ENCODE measurements at places on chromosomes 4 and X.

DNA sequence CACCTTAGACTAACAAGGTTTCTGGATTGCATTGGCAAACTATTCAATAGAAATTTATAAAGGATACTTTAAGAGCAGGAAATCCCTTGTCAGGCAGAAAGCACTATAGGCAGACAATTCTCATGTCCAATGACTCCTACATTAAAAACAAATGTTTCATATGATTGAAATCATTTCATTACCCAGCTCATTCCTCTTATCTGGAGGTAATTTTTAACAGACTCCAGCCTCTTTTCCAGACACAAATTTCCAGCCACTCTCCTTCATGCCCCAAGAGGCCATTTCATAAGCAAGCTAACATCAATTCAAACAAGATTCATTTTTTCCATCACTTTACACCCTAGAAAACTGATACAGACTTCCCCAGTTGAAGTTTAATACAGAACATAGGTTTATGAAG is 495.1 kb upstream of the FRG1 start:
- DNase-seq, result no peak

GRCh38 chrX:38312436-38312835 is 14.9 kb downstream of the RPGR start:
- DNase-seq, result peak; percentile 84

GRCh38 chr4:33437406-33437805 is 2717.2 kb downstream of the PCDH7 start:
- DNase-seq, result no peak

DNA sequence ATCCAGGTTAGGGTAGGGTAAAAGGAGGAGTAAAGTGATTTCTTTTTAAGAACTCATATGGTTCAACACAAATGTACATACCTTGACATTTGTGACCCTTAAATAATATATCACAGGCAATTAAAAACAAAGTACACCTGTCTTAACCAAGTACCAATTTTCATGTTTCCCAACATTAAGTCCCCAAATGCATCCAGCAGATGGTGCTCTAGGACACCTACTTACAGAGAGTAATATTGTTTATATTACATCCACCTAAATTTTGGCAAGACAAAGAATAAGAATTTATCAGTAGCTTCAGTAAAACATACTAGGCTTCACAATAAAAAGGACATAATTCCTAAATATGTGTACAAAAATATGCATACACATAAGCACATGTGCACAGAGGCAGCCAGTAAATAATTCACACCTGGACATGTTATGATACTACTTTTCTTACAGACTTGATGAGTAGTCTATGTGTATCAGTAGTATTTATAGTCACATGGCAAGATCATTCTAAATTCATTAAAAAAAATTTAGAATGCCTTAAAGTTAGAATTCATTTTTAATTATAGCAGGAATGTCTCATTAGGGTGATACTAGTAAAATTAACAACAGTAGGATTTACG is 219.7 kb downstream of the DCLK2 start:
- peak; percentile 75 for DNase-seq

GRCh38 chrX:87299563-87300160 is 217.9 kb upstream of the KLHL4 start:
- peak; percentile 24 for DNase-seq

DNA sequence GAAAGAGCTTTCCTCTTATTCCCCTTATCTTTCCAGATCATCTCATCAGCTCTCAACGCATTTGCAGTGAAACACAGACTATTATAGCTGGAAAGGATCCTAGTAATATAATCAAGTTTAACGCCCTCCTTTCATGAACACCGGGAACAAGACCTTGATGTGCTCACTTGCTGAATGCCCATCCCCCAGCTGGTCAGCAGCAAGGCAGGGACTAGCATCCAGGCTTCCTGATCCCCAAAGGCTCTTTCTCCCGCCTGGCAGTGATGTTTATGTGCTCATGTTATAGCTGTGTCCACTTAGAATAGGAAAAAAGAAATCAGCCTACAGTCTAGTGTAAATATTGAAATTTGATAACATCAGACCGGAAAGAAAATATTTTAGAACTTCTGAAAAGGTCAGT is 24.6 kb downstream of the GPC4 start:
- no peak for DNase-seq

- no peak for DNase-seq
Measured at GRCh38 chr4:186727169-186727976, 3.7 kb upstream of the FAT1 start.

DNA sequence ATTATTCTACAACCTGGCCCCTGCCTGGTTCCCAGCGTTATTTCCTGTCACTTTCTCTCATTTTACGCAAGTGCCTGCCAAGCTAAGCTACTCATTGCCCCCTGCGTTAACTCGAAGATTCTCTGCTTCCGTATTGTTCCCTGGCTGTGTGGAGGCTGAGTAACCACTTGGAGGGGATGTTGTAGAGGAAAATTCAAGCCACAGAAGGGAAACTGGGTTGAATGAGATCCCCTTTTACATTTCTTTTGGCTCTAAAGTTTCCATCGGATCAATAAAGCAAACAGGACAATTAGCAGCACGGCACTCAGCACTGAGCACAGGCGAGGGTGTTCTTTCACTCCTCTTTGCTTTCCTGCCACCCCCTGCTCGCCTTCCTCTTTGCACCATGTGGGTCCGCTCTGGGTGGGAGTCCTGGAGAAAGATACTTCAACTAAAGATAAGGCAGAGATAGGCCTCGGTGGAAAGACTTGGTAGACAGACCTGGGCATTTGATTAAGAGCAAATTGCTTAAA is 4.2 kb upstream of the TMSB4X start:
- DNase-seq, result peak; percentile 73

DNA sequence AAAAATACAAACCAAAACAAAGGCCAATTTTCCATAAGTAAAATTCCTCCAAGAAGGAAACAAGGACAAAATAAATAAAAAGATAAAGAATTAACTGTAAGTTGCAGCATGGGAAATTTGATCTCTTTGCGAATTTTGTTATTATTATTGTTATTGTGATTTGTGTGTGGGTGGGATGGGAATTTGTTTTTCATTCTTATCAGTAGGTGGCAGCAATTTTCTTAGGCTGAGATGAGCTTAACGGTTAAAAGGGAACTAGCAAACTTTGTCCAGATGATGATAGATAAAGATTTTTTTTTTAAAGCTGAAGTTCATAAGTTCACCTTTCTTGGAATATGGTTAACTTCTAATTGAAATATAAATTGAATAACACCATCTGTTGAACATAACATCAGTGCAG is 83.2 kb upstream of the IL1RAPL2 start:
- DNase-seq, result peak; percentile 3

DNA sequence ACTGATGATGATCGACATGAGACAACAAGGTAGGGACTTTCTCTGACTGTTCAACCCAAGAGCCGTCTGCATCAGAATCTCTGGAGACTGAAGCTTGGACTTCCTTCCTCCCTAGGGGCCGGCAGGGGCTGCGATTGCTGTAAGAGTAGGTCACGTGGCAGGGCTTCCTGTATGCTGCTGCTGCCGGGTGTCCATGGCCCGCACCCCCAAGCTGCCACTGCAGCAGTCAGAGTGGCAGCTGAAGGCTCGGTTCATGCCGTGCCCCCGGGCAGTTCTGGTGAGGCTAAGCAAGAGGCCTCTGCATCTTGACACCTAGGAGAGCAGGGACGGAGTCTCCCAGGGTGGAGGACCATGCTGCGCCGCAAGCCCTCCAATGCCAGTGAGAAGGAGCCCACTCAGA is at the start of gene SASH3:
Gene SASH3, plus strand, starts transcription at position 203 of the 400 bp plus-strand sequence. Its CDS starts 149 bp downstream, at position 352.
- DNase-seq, result no peak

DNA sequence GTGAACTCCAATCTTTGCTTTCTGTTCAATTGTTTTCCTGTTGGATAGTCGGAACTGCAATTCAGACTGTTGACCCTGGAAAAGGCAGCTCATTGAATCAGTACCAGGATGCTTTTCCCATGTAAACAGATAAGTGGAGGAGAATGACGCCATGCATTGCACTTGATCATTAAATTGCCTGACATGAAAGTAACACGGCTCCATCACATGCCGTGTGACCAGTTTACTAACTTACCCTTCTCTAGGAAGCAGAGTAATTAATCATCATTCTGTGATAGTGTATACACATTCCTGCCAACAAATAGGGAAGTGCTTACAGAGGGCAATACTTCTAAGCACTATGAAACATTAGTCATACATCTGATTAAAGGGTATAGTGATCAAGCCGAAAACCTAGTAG is 101.4 kb downstream of the PPARGC1A start:
- no peak for DNase-seq

DNA sequence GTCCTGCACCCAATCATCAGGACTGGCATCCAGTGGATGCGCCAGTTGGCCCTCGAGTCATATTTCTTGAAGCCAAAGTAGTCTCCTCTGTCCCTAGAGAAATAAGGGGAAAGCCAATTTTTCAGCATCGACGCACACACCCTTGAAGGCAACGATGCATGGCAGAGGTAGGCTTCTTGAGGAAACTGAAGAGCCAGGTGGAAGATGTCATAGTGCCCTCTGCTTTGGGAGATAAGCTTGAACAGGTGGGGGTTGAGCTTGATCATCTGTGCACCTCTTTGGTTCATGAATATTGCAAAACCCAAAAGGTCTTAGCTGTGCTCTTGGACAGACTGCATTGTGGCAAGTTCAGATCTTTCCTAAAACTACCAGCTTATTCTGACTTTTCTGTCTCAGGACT is 34.6 kb upstream of the WDR1 start:
- no peak for DNase-seq

DNA sequence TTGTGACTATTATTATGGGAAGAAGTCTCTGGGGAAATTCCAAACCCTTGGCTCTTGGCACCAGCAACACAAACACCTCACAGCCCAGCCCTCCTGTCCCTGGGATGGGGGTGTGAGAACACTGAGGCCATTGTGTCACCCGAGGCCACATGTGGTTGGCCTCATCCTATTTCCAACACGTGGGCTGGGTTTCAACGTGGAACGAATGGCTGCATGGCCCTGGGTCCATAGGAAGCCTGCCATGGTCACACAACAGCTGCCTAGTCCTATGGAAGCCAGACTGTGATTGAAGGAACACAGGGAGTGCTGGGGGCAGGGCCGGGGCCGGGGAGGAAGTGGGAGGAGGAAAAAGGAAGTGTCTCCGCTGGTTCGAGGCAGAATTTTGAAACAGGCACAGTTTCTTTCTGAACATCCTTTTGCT is 10.0 kb downstream of the CLCN4 start:
- DNase-seq, result no peak

DNA sequence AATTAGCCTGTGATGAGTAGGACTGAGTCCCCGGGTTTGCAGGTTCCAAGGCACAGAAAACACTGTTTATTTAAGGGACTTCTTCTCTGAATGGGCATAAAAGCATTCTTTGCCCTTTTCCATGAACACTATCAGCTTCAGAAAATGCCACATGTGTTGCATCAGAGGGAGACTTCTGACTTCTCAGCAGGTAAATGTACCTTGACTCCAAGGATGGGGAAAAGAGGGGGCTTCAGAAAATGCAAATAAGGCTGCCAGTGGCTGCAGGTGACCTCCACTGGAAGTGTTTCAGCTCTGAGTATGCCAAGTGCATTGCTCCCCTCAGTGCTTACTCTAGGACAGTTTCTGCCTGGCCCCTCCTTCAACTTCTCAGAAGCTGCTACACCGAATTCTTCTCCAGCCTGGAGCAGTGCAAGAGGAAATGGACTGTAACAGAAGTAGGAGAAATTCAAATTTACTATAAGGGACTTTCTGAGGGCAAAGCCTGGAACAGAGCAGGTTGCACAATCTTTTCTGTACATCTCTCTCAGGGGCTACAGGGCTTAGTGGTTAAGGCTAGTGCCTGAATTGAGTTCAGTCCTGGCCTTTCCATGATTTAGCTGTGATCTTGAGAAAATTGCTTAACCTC is 233.2 kb downstream of the PTTG2 start:
- no peak for DNase-seq

GRCh38 chrX:17559728-17560379 is 177.4 kb upstream of the SCML1 start:
- DNase-seq, result peak; percentile 7

- DNase-seq, result no peak
Measured at GRCh38 chrX:37779857-37780256, at the start of gene CYBB. CYBB (plus strand) TSS chrX:37780059; CDS start chrX:37780078, 19 bp downstream.

- DNase-seq, result no peak
Measured at GRCh38 chr4:73868206-73869129, 725 bp upstream of the CXCL1 start.

GRCh38 chrX:69362856-69363255 is 141.3 kb upstream of the NALF2 start:
- DNase-seq, result peak; percentile 42

DNA sequence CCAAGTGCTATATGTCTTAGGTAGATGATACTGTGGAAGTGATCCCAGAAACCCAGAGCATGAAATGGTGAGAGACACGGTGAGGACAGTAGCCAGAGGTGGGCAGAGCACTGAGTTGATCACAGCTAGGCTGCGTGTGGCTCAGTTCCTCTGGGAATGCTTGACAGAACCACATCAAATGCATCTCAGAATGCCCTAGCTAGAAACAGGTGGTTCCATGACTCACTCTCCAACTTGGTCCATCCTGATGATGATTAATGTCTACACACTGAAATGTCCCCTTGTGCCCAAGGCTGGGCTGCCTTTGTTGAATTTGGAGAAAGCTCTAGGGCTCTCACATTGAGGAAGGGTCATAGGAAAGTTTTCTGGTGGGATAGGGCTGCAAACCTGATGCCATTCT is 113.6 kb downstream of the ZNF518B start:
- DNase-seq, result no peak

- DNase-seq, result no peak
Measured at GRCh38 chr4:38529189-38530115, 134.5 kb upstream of the KLF3 start.

GRCh38 chr4:185677637-185678314 is 134.2 kb downstream of the SORBS2 start:
- no peak for DNase-seq

DNA sequence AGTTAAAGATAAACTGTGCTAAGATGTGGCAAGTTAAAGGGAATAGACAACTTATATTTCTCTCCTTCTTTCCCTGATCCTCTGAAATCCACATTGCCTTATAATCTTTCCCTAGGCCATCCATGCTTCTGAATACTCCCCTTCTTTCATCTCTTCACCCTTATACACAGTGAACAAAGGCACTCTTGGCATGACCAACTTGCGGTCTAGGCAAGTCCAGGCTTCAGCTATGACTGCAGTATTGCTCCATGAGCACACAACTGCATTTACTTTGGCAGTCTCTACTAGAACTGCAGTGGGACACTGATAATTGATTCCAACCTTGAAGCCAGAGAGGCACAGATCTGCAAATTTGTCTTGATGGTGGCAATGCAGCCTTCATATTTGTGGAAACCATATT is 24.2 kb upstream of the UBA6 start:
- no peak for DNase-seq

DNA sequence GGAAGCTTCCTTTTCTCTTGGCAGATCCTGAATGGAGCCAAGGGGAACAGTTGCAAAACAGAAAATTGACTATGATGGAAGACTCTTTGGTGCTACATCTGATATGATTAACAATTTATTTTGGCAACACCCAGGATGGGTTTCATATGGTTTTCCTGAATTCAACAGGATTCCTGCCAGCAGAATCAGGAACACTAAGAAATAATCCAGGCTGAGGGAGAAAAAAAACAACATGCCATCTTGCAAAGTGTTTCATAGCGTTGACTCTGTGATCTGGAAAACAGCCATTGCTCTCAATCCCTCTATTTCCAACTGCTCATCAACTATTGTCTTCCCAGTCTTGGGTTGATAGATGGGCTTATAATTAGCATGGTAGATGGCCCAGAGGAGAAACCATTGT is 303.8 kb upstream of the KLF3 start:
- no peak for DNase-seq

GRCh38 chr4:102825261-102826091 is 1.9 kb downstream of the UBE2D3 start:
- DNase-seq, result peak; percentile 81

- DNase-seq, result peak; percentile 90
Measured at GRCh38 chrX:68827848-68828624, 785 bp upstream of the EFNB1 start.

Data from A673 (cell line).